Vagina (tissue), 2 donors: ENCODE measurements at places on chromosomes 4 and X.

DNA sequence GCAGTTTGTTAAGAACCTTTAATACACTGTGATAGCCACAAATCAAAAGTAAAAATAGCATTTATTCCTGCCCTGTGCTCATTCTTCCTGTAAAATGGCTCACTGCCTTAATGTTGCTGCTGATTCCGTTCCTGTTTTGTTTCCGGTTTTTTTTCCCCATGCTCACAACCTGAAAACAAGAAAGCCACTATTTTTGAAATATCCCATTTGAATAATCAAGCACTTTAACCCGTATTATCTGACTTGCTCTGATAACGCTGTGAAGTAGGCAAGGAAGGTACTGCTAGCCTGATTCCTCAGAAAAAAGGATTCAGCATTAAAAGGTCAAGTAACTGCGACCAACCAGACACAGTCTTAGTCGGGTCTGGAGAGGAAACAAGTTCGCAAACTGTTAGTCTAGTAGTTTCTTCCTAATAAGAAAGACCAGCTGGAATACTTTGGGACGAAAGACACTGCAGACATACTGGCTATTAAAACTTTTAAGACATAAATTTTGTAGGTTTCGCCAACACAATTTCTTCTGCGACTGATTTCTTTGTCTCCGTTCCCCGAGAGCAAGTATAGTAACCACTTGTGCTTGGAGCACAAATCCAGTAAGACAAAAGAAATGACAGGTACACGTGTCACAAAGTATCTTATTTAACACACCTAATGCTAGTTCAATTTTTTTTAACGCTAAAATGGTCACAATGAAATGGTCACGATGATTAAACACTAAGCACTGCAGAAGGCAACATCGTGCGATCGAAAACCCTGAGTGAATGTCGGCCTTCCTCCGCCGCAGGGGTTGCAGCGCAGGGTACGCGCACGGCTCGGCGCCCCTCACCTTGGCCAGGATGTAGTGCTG, 802 bp downstream of the COX18 start:
- DNase-seq = no peak

DNA sequence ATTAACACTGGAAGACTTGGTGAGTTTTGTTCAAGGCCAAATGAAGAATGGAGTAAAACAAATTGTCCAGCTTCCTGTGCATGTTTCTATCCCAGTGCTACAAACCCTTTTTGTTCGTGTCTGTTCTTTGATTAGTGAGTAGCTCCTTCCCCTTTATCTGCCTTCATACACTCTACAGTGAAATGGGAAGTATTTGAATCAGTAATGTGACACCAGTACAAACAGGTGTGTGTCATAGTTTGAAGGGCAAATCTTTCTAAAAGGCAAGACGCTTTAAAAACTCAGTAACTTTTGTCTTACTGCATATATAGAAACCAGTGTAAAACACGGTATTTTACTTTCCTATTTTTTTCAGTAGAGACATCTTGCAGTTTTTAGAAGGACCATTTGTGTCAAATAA, 5.9 kb downstream of the ARHGEF38 start:
- DNase-seq = no peak

DNA sequence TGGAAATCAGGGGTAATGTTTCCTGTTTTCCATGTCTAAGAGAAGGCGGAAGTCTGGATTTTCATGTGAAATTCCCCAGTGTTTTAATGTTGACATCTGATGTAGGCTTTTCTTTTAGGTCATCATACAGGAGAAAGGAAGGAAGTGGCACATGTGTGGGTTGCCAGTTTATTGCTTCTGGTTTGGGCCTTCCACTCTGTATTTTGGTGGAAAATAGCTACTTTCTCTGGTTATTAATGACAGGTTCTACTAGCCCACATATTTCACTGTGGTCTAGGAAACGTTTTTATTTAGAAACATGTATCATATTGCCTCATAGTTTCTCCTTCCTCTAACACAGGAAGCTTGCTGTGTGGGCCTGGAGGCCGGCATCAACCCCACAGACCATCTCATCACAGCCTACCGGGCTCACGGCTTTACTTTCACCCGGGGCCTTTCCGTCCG, 7.2 kb downstream of the PDHA1 start:
- no peak for DNase-seq

GRCh38 chr4:142314686-142315085, 531.4 kb downstream of the INPP4B start:
- no peak for DNase-seq

GRCh38 chrX:101377547-101377946, 8.4 kb downstream of the BTK start:
- no peak for DNase-seq

GRCh38 chr4:74262522-74262921, 45.7 kb upstream of the EPGN start:
- DNase-seq = no peak

DNA sequence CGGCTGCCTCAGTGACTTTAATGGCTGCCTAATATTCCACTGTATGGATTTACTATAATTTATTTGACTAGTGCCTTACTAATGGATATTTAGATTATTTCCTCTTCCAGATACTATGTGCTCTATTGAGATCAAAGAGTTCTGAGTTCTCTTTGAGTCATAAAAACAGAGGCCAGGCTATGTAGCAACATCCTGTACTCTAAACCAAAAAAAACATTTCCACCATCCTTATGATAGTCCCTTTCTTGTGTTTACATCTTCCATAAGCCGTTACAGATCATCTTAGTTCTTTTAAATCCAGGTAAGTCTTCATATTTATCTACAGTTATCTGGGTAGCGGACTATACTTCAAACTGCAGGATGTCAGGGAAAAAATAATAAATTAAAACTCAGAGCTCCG, 56.6 kb upstream of the TMEM184C start:
- DNase-seq = no peak

DNA sequence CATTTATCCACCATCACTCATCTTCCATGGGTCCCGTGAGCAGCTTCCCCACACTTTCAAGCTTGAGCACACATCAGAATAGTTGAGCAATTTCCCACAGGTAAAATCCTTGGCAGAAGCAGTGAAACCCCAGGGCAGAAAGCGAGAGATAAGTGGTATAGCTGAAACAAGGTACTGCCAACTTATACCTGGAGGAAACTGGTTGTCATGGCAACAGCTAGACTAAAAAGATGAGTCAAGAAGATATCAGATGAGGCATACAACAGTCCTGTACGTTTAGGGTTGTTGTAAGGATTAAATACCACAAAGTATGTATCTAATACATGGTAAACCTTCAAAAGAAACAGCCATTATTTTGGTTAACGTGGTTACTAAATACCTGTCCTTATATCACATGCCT, 66.9 kb upstream of the PHOX2B start:
- DNase-seq = no peak
